ENCODE measurements at places on chromosomes 13 and 19.

- peak; percentile 37 for DNase-seq
These were observed 100.0 kb downstream of the COL4A1 start for GRCh38 chr13:110206996-110207395.

- DNase-seq: peak; percentile 92
These were observed 4.9 kb upstream of the GIPC3 start for GRCh38 chr19:3580156-3580934.

DNA sequence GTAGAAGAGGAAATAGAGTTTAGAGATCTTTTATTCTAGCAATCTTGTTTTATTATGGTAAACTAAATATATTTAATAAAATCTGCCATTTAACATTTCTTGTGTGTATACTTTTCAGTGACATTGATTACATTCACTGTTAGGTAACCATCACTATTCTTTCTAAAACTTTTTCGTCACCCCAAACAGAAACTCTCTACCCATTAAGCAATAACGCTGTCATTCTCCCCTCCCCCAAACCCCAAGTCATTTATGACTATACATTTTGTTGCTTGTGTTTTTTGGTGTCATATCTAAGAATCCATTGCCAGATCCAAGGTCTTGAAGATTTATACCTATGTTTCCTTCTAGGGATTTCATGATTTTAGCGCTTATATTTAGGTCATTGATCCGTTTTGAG is 10.6 kb downstream of the URI1 start:
- DNase-seq: no peak

- no peak for DNase-seq
These were observed 8.0 kb upstream of the NLRP7 start for GRCh38 chr19:54955376-54955775.

- DNase-seq: no peak
These were observed 17.8 kb downstream of the KCTD12 start for GRCh38 chr13:76868371-76868770.

GRCh38 chr19:4102339-4103079 is 21.4 kb downstream of the MAP2K2 start:
- DNase-seq: no peak
